Right renal cortex interstitium (tissue), 3 donors: ENCODE measurements at places on chromosomes 7 and 10. TPM values are rescaled to one million over a fixed set of nuclear protein-coding genes. Genes with fewer than 3 reads are reported as not detected.

GRCh38 chr10:131249238-131249954 lies 62.1 kb downstream of the TCERG1L start:
- DNase-seq = no peak

TRIM50 gene
- 0.15 TPM for polyA plus RNA-seq

DNA sequence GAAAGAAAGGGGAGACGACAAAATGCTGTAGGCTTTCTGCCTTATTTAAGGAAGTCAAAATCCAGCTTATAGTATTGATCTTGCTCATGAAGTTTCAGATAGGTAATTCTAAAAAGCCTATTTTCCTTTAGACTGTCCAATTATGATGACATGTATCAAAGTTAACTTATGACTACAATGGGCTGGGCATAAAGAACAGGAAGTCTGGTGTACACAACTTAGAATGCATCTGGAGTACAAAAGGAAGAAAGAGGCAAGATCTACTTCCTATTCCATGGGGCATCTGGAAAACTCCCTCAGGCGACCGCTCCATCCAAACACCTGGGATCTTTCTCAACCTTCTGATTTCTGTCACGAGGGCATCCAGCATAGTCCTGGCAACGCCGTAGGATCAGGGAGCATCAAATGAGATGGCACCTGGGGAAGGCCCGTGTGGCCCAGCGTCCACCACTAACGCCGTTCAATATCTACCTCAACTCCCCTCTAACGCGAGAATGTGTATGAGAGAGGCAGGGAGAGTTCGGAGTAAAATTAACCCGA lies 512 bp downstream of the FAM24B start:
- DNase-seq = no peak

ANKRD7 gene
- polyA plus RNA-seq = 3.7 TPM

SUPV3L1 gene
- polyA plus RNA-seq = 39.4 TPM
